ENCODE measurements at places on chromosomes 3 and 15.
A peak's percentile ranks its signal among the peaks of the same experiment; 100 is the strongest.

DNA sequence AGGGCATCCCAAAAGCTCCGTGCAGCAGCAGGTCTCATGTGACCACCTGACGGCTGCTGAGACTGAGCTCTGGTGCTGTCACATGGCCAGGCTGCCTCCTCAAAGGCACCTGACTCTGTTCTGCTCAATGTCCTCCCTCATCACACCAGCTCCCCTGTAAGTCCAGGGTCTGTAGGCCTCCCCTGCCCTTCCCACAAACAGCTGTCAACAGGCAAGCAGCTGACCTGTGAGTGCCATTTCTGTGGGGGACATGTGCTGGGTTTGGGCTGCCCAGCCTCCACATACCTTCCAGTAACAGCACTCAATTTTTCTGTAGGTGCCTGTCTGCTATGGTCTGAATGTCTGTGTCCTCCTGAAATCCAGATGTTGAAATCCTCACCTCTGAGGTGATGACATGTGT is 11.2 kb downstream of the NUP210 start:
- no peak for DNase-seq

DNA sequence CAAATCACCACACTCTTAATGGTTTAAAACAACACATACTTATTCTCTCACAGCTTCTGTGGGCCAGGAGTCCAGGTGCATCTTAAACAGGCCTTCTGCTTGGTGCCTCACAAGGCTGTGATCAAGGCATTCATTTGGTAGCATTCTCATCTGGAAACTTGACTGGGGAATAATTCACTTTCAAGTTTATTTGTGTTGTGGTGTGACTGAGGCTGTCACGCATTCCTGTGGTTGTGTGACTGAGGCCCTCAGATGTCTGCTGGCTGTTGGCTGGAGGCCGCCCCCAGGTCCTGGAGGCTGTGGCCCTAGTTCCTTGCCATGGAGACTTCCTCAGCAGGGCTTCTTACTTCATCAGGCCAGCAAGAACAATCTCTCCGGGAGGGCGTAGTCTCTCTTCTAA is 16.9 kb upstream of the FAM3D start:
- DNase-seq = no peak

DNA sequence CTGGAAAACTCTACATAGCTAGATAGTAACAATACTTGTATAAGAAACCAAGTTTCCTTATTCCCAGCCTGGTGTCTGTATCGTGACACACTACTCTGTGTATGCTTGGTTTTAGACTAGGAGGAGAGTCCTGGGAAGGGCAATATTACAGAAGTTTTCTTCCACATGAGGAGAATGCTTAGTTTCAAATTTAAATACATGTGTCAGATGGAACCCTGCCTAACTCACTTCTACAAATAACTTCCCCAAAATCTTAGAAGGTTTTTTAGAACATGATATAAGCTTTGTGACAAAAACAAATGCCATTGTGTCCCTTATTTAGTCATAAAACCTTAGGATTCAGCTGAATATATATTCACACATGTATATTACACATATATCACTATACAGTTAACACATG is 7.2 kb upstream of the IL20RB start:
- DNase-seq = no peak

- DNase-seq = no peak
These were observed 46.4 kb downstream of the KLF15 start for GRCh38 chr3:126310816-126311215.

DNA sequence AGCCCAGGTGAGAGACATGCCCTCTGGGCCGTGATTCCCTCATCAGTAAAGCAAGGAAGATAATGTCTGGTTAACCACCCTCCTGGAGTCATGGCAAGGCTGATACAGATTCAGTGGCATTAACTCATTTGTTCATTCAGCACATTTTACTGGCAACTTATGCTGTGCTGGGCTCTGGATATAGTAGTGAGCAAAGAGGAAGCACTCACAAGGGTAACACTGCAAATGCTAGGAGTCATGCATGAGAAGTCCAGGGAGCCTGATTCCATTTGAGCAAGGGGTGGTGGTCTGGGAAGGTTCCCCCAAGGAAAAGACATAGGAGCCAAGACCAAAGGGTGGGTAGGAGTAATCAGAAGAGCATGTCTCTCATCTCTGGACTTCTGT is 50.2 kb downstream of the SMAD3 start:
- DNase-seq = no peak

GRCh38 chr3:27076815-27077630 is 292.2 kb downstream of the NEK10 start:
- no peak for DNase-seq

GRCh38 chr3:72890166-72890925 is 2.5 kb downstream of the GXYLT2 start:
- DNase-seq = no peak

- DNase-seq = no peak
These were observed 20.8 kb downstream of the CCR1 start for GRCh38 chr3:46187341-46187700.

DNA sequence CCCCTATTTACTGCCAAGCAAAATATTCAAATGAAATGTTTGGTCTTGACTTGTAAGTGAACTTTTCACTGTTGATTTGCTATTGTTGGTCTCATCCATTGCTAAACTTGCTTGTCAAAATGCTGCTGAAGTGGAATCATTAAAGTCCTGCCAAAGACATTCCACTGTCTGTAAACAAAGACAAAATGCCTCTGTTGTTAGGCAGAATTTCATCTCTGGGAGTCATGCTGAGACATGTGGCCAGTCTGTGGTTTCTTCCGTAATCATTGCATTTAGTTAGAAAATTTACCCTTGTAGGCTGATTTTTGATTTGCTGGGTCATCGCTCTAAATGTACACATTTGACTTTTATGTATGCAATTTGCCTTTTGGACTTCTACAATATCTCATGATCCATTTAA is 577.7 kb downstream of the MECOM start:
- DNase-seq = no peak

DNA sequence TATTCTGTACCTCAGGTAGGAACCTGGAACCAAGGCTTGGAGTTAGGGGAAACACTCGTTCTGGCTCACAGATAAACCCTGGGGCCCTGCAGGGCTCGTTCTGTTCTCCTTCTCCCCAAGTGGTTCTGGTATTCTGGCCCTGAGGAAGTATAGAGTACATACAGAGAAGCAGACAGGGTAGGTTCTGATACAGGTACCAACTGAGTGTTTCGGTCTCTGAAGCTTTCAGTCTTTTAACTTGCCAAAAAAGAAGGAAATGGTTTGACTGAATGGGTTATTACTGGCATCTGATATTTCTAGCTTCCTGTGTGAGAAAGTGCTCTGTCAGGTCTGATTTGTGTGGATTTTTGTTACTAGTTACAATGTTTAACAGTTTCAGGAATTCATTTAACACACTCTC is 67.3 kb downstream of the UBE2E2 start:
- DNase-seq = no peak

DNA sequence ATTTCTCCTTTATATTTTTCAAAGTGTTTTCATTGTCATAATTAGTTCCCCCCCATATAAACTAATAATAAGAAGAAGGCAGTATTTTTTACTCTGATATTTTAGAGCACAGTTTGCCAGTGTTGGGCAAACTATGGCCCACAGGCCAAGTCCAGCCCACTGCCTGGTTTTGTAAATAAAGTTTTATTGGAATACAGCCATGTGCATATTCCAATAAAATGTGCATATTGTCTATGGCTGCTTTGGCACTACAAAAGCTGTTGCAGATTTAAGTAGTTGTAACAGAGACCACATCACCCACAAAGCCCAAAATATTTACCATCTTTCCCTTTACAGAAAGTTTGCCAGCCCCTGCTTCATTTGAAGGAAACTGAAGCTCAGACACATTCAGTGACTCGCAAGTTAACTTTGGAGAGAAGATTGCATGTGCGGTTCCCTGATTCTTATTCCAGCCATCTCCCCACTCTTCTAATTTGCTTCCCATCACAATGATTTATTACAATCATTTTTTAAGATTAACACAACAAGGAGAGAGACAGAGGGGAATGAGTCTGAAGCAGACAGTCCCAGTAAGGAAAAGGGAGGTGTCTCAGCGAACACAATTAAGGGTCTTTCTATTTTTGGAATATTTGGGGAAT is 48.9 kb downstream of the RFTN1 start:
- DNase-seq = no peak

GRCh38 chr15:65862682-65863081 is 6.6 kb upstream of the RAB11A start:
- peak; percentile 27 for DNase-seq

- no peak for DNase-seq
These were observed 5.6 kb downstream of the ZNF662 start for GRCh38 chr3:42911551-42911950.

DNA sequence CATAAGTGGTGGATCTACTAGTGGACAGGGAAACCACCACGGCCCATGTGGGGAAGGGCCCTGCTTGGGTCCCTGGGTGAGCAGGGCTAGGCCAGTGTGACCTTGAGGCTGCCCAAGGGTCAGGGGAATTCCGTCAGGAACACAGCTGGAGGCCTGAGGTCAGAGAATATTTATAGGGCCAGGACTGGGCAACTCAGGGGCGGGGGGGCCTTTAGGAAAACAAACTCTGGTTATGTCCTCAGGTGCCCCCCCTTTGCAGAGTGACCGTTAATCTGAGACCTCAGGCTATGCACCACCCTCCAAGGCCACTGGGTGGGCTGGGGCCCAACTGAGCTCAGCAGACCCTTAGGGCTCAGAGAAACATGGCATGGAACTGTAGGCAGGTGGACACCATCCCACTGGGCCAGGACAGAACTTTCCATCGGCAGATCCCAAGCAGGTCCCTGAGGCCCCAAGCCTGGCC is 2.5 kb downstream of the TWF2 start:
- DNase-seq = no peak

DNA sequence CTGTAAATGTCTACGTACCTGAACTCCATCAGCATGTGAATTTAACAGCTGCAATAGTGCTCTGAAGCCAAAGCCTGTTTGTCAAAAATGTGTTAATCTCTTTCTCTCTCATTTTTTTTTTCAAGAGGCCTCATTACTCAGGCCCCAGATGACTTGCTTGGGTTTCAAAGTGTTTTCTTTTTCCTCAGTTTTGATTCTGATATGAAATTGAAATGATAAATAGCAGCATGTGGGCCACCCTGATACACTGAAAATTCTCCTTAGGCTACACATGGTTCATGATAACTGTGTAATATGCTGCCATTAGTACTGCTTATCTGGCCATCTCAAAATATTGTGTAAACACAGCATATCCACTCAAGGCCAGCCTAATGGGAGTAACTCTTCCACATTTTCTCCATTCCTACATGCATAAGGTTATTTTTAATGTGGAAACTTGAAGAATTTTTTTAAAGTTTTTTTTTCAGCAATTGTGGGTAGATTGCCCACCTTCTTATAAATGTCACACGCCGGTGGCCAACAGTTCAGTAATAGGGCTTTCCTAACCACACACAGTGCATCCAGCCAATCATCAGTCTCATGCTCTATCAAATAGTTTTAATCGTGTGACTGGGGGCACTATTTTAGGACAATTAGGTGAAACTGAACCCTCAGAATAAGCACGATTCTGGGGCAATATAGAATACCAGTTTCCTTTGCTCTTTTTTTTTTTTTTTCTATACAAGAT is 13.1 kb upstream of the DENND4A start:
- DNase-seq = no peak

DNA sequence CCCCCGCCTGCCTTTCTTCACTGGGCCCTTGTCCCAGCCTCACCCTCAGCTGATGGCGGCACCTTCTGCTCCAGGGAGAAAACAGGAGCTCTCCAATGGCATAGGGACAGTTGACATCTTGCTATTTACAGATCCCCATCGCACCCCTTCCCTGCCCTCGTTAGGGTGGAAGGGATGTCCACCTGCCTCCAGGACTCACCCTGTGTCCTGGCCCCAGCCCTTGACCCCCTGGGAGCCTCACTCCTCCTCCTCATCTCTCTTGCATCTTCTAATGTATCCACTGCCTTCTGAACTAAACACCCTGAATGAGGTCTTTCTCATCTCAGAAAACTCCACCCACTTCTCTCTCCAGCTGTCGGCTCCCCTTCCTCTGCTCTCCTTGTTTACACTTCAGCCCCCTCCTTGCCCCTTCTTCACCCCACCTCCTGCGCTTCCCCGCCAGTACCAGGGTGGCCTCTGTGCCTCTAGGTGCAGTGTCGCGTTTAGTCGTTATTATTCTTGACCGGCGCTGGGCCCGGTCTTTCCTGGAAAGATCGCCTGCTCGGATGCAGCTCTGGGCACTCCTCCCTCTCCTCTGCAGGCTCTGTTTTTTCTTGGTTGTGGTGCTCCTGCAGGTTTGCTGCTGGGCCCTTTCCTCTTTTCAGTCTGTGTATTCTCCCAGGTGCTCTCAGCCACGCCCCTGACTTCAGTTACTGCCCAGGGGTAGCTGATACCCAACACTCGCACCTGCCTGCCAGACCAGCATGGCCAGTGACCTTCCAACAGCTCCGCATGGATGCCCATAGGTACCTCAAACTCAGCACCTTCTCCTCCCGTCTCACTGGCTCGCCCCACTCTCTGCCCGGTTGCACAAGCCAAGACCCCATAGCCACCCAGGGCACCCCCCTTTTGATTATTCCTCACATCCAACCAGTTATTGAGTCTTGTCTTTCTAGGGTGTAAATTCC is 42.9 kb downstream of the PML start:
- no peak for DNase-seq

- DNase-seq = no peak
These were observed 89.2 kb upstream of the CGNL1 start for GRCh38 chr15:57287123-57287521.

GRCh38 chr15:35427091-35427490 is 118.9 kb downstream of the DPH6 start:
- no peak for DNase-seq

DNA sequence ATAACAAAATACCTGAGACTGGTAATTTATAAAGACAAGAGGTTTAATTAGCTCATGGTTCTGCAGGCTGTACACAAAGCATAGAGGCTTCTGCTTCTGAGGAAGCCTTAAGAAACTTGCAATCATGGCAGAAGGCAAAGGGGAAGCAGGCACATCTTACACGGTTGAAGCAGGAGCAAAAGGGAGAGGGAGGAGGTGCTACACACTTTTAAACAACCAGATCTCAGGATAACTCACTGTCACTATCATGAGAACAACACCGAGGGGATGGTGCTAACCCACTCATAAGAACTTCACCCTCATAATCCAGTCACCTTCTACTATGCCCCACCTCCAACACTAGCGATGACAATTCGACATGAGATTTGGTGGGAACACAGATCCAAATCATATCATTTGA is 54.4 kb downstream of the ATP8B4 start:
- DNase-seq = no peak

DNA sequence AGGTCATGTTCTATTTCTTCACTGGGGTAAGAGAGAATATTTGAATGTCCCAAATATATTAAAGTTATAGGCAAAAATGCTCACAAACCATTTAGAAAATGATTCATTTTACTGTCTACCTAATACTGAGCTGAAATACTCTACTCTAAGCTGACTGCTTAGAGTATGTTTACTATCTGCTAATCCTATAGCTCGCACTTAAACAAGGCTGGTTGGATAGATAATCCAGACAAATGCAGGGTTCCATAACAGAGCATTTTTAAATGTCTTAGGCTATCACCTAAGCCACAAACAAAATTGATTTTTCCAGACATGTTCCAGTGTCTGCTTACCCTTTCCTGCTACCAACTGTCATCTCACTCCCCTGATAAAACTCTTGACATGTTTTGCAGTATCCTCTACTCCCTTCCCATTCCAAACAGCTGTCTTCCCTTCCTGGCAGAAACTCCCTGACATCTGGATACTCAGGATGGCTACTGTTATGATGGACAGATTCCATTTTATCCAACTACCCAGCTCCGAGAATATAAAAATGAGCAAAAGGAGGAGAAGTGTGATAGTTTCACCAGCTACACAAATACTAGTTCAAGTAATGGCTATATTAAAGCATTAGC is 1034.7 kb downstream of the FHIT start:
- DNase-seq = no peak

GRCh38 chr3:6204891-6205290 is 656.0 kb upstream of the GRM7 start:
- no peak for DNase-seq

- DNase-seq = no peak
These were observed 607.5 kb upstream of the ROBO2 start for GRCh38 chr3:76432396-76432795.
